ENCODE measurements at places on chromosomes 3 and 15. TPM values are rescaled to one million over a fixed set of nuclear protein-coding genes. Genes with fewer than 3 reads are reported as not detected.

- peak overlapping the region; percentile 27 for H3K4me3 ChIP-seq
- H3K27me3 ChIP-seq: no peaks in the 10 kb centered on the region
- no peaks in the 10 kb centered on the region for H3K36me3 ChIP-seq
These were observed 59.4 kb downstream of the CLASP2 start for GRCh38 chr3:33658621-33658990.

- DNase-seq: no peak
- H3K4me1 ChIP-seq: no peaks in the 10 kb centered on the region
- H3K36me3 ChIP-seq: no peaks in the 10 kb centered on the region
These were observed 122.2 kb downstream of the SYNPR start for GRCh38 chr3:63400246-63400860.

- H3K36me3 ChIP-seq: no peaks in the 10 kb centered on the region
- H3K27ac ChIP-seq: no peak overlapping the region
- no peak for DNase-seq
- H3K4me1 ChIP-seq: no peaks in the 10 kb centered on the region
- no peak overlapping the region for H3K4me3 ChIP-seq
These were observed 176.9 kb upstream of the LMCD1 start for GRCh38 chr3:8324747-8325146.

DNA sequence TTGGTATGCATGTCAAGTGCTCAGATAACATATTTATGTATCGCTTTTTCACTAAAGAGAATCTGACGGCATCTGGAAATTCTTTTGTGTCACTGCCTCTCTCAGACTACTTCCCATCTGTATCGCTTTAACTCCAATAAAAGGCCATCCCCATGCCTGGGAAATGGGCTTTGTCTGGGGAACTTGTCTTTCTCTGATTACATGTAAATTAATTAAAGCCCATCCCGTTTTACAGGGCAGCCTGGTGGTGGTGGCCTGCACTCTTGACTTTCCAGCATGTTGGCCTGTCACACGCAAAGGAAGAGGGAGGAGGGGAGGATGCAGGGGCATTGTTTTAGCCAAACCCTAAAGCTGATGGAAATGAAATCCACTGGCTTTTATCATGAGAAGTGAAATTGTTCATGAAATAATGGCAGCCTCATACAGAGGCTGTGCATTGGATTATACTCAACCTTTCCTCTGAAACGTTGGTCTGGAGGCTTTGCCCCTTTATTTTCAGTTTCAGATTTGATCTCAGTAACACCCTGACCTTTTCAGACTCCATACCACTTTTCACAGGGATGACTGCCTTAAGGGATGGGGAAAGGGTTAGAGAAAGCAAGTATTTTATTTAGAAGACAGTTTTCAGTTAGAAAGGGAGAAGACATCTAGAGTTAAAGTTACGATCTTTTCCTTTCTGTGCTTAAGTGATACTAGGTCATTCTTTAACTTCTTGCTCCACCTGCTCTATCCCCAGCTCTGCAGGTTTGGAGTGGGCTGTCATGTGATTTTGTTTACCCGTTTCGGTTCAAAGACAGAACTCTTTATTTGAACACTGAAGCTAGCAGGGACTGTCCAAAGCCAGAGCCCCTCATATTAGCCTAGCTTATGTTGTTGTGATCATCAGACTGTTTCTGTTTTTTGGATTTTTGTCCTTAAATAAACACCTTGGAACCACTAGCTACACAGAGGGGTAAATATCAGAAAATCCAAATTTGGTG is 94.6 kb upstream of the CTDSPL start:
- no peaks in the 10 kb centered on the region for H3K4me1 ChIP-seq
- no peaks in the 10 kb centered on the region for H3K27me3 ChIP-seq
- no peak for DNase-seq
- no peaks in the 10 kb centered on the region for H3K36me3 ChIP-seq
- no peak overlapping the region for H3K4me3 ChIP-seq

DNA sequence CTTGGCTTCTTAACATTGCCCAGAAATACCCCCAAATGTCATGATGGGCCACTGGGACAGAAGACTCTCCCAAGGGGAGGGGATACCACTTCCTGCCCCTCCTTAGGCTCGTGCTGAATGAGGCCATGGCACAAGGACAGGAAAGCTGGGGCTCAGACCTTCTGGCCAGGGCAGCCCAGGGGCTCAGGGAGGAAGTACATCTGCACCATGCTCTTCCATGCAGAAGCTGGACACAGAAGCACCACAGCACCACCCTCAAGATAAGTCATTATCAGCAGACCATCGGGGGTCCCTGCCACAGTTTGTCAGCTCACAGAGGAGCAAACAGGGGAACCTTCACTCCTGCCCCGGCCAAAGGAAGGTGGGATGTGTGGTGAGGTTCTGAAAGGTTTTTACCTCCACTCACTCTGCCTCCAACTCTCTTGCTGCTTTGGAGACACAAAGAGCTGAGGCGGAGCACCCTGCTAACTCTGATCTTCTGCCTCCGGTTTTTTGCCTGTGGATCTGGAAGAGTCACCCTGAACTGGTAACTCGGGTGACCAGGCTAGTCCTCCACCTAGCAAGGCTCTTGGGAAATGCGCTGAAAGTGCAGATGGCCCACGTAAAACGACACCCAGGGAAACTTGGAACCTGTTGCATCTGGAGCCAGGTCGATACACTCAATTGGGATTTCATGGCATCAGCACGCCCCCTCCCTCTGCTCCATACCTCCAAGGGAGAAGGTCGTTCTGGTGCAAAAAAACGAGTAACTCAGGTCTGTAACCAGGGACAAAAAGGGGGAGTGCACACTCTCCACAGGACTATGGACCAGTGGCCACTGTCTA is 8.3 kb downstream of the BMF start:
- no peak overlapping the region for H3K4me3 ChIP-seq
- peak overlapping the region; percentile 8 for H3K27ac ChIP-seq
- DNase-seq: no peak
- H3K27me3 ChIP-seq: no peaks in the 10 kb centered on the region

- H3K27ac ChIP-seq: no peak overlapping the region
- H3K4me1 ChIP-seq: no peaks in the 10 kb centered on the region
- no peaks in the 10 kb centered on the region for H3K27me3 ChIP-seq
- H3K4me3 ChIP-seq: no peak overlapping the region
These were observed 6.4 kb downstream of the SETMAR start for GRCh38 chr3:4309491-4310128.

- H3K27me3 ChIP-seq: no peaks in the 10 kb centered on the region
- H3K27ac ChIP-seq: no peak overlapping the region
- H3K4me3 ChIP-seq: no peak overlapping the region
- no peaks in the 10 kb centered on the region for H3K36me3 ChIP-seq
These were observed 49.9 kb upstream of the RAB6B start for GRCh38 chr3:133945381-133946095.

DNA sequence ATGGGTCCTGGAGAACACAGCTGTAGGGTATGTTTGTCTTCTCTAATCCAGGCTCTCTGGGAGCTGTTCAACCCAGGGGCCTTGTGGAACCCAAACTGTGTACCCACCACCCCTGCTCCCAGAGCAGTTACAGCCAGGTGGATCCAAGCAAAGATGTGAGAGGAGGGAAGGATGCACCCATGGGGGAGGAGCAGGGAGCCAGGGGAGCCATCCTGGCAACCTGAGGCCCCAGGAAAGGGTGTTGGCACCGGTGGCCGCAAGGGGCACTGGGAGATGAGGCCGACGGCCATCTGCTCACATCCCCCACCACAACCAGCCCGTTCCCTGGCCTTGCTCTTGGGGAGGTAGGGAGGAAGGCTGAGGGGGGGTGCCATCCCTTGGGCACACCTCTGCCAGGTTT is 43.2 kb downstream of the CMTM6 start:
- no peak overlapping the region for H3K4me3 ChIP-seq
- H3K4me1 ChIP-seq: no peaks in the 10 kb centered on the region
- H3K36me3 ChIP-seq: no peaks in the 10 kb centered on the region
- H3K27ac ChIP-seq: peak overlapping the region; percentile 27
- DNase-seq: no peak

DNA sequence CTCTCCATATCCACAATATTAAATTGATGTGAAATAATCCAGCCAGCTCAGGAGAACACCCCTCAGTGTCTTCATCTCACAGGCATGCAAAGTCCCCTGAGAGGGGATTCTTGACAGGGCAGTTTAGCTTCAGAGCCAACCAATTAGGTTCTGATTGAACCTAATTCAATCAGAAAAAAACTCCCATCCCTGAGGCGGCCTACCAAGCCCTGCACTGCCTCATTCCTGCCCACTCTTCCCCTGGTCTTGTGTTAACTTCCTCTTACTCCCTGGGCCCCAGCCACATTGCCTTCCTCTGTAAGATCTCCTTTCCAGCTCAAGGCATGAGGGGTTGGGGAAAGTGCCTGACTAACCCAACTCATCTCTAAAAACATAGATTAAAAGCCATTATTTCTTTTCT is 46.1 kb downstream of the FRMD4B start:
- H3K4me1 ChIP-seq: no peaks in the 10 kb centered on the region
- no peak overlapping the region for H3K4me3 ChIP-seq
- H3K27me3 ChIP-seq: no peaks in the 10 kb centered on the region
- no peak overlapping the region for H3K27ac ChIP-seq
- no peak for DNase-seq
- H3K36me3 ChIP-seq: no peaks in the 10 kb centered on the region

GRCh38 chr15:59689626-59690236 is 611 bp upstream of the BNIP2 start:
- no peaks in the 10 kb centered on the region for H3K27me3 ChIP-seq
- H3K4me3 ChIP-seq: peak overlapping the region; percentile 78
- H3K4me1 ChIP-seq: peaks cover 8% of the 10 kb centered on the region
- peak overlapping the region; percentile 100 for H3K27ac ChIP-seq
- no peaks in the 10 kb centered on the region for H3K36me3 ChIP-seq
- DNase-seq: peak; percentile 94

- no peak overlapping the region for H3K4me3 ChIP-seq
- no peaks in the 10 kb centered on the region for H3K36me3 ChIP-seq
- H3K27ac ChIP-seq: peak overlapping the region; percentile 75
- H3K4me1 ChIP-seq: peaks cover 3% of the 10 kb centered on the region
- no peak for DNase-seq
These were observed 209.7 kb downstream of the WDR72 start for GRCh38 chr15:53549697-53550305.

DNA sequence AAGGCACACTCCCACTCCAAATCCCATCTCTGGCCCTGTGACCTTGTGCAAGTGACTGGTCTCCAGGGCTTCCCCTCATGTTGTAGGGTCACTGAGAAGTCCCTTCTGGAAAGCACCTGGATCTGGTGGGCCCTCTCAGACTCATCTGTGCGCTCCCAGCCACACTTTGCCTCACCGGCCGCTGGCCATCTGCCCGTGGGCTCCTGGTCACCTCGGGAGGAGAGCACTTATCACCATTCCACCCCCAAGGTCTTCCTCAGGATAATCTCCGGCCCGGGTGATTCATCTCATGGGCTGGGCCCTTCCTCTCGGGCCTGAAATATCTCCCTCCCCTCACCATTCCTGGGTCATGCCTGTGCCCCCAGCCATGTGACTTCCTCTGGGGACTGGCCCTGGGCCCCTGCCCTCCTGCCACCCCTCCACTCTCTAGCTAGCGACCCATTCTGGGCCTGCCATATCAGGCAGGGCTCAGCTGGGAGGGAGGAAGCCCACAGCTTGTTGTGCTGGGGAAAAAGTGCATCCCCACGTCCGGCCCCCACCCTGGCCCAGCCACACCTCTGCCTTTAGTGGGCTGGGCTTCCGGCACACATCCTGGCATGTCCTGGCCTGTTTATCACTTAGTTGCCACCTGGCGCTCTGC is 10.6 kb upstream of the WNT7A start:
- no peak for DNase-seq
- H3K4me3 ChIP-seq: no peak overlapping the region
- no peaks in the 10 kb centered on the region for H3K4me1 ChIP-seq
- H3K27me3 ChIP-seq: no peaks in the 10 kb centered on the region
- H3K36me3 ChIP-seq: no peaks in the 10 kb centered on the region

GRCh38 chr3:128432301-128432970 is 34.3 kb downstream of the DNAJB8 start:
- H3K4me3 ChIP-seq: peak overlapping the region; percentile 11
- H3K27ac ChIP-seq: no peak overlapping the region
- H3K4me1 ChIP-seq: no peaks in the 10 kb centered on the region

GRCh38 chr3:16270855-16271254 is 5.8 kb downstream of the OXNAD1 start:
- no peak overlapping the region for H3K4me3 ChIP-seq
- H3K4me1 ChIP-seq: peaks cover 5% of the 10 kb centered on the region
- H3K36me3 ChIP-seq: no peaks in the 10 kb centered on the region
- no peak overlapping the region for H3K27ac ChIP-seq
- no peak for DNase-seq
- H3K27me3 ChIP-seq: no peaks in the 10 kb centered on the region

DNA sequence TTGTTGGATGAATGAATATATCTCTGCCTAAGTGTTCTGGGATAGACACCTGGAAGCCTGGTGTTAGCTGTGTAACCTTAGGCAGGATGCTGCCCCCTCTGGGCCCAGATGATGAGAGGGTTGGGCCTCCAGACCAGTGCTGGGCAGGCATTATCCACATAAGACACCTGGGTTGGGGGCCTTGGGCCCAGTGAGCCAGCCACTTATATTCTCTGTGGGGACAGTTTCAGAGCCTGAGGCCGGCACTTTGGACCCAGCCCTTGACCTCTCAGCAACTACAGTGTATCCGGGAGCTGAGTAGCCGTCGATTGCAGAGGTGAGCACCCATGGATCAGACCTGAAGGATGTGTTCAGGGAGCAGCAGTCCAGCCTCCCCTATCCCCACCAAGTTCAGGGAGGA is 2.2 kb downstream of the HEMK1 start:
- no peak overlapping the region for H3K27ac ChIP-seq
- DNase-seq: no peak
- H3K36me3 ChIP-seq: no peaks in the 10 kb centered on the region
- H3K27me3 ChIP-seq: no peaks in the 10 kb centered on the region

- H3K4me3 ChIP-seq: no peak overlapping the region
- no peaks in the 10 kb centered on the region for H3K36me3 ChIP-seq
- H3K27ac ChIP-seq: no peak overlapping the region
- H3K27me3 ChIP-seq: no peaks in the 10 kb centered on the region
These were observed 15.9 kb downstream of the LYSMD4 start for GRCh38 chr15:99717161-99718009.

- H3K4me1 ChIP-seq: no peaks in the 10 kb centered on the region
- no peak overlapping the region for H3K27ac ChIP-seq
- H3K27me3 ChIP-seq: peaks cover 3% of the 10 kb centered on the region
- H3K4me3 ChIP-seq: no peak overlapping the region
- no peaks in the 10 kb centered on the region for H3K36me3 ChIP-seq
- no peak for DNase-seq
These were observed 140.6 kb upstream of the PRR20G start for GRCh38 chr3:127428344-127428997.

- no peak overlapping the region for H3K4me3 ChIP-seq
- H3K36me3 ChIP-seq: peaks cover 3% of the 10 kb centered on the region
- H3K27me3 ChIP-seq: no peaks in the 10 kb centered on the region
- DNase-seq: no peak
- H3K27ac ChIP-seq: no peak overlapping the region
- H3K4me1 ChIP-seq: no peaks in the 10 kb centered on the region
These were observed 122.3 kb downstream of the ATP1B3 start for GRCh38 chr3:141998669-141999290.

Gene CCR8
- 0.29 TPM for total RNA-seq

Gene PTPRG
- 26.0 TPM for total RNA-seq

Gene MYO5C
- 102 TPM for total RNA-seq

Gene TMEM212
- not detected for total RNA-seq

Gene C3orf70
- 8.4 TPM for total RNA-seq

Gene GABRR3
- not detected for total RNA-seq

Gene ABHD10
- total RNA-seq: 27.8 TPM

Gene VWA5B2
- 2.1 TPM for total RNA-seq

Gene C15orf62
- total RNA-seq: 0.74 TPM

Gene ADAMTS17
- 8.3 TPM for total RNA-seq

Data from colonic mucosa (tissue), 4 donors.